ENCODE measurements at places on chromosomes 11 and 22.
A peak's percentile ranks its signal among the peaks of the same experiment; 100 is the strongest.

DNA sequence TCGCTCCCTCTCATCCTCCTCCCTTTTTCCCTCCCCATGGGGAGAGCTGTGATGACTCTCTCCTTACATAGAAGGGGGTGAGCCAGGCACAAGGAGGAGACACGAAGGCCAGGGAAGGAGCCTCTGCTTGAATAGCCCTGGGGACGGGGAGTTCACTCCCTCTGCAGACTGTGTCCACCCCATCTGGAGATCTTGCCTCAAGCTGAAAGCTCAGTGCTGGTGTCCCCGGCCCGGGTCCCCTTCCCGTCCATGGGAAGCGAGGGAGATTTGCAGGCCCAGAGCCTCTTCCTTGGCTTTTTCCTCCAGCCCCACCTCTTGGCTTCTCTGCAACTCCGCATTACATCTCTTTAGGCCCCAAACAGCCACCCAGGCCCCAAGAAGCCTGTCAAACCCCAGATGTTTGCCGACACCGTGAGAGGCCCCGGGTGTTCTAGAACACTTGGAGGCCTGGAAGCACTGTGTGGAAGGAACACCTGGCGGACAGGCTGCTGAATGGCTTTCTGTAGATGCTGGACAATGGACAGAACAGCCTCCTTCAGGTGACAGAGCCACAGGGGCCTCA, 32.3 kb downstream of the LINC01488 start:
- DNase-seq = no peak

DNA sequence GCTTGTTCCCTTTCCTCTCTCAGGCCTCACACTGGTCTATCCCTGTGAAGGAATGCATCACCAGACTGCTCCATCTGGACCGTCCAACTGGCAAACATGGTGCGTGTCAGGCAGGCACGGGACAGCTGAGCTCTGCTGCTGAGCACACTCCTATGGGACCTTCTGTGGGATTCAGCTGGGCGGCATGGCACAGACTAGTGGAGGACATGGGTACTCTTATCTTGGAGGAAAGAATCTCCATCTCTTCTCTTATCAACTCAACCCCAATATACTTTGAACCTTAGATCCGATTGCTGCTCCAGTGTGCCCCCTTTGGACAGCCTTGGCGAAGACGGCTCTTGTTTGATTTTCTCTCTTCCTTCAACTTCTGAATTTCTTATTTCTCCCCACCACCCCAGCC, 593.6 kb downstream of the ETS1 start:
- DNase-seq = no peak

- no peak for DNase-seq
Measured at GRCh38 chr11:82494988-82495432, 238.7 kb downstream of the FAM181B start.

DNA sequence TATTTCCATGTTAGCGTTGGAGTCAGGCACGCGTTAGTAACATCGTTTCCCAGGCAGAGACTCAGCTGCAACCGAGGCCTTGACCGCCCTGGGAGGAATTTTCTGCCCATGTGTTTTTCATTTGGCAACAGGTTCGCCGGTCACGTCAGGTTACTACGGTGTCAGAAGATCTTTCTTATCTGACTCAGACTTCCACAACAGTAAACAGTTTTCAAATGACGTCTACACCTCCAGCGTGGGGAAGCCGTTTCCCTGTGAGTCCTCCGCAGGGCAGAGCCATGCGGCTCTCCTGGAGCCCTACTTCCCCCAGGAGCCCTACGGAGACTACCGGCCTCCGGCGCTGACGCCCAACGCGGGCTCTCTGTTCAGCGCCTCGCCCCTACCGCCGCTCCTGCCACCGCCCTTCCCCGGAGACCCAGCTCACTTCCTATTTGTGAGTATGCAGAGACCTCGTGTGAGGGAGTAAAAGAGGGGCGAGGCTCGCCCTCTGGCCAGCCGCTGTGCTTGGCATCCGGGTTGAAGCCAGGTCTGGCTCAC, 14.3 kb upstream of the POU2AF3 start:
- DNase-seq = no peak

DNA sequence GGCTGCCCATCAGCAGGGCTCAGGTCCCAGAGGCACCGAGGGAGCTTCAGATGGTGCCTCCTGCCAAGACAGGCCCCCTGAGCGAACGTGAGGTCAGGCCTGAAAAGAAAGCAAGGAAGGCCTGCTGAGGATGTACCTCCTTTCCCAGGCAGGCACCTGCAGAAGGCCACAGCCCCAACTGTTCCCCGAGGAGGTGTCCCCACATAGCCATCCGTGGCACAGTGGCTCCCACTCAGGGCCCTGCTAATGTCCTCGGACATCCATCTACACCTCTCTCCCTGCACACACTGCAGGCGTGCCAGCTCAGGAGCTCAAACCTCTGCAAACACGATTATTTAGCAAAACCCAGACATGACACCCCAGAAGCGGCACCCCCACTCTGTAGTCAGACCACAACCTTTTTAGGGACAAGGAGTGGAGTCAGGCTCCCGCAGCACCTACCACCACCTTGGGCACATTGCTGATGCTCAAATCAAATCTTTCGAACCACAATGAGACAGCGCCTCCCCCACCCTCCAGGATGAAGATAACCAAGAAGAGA, 36.9 kb downstream of the SHANK2 start:
- DNase-seq = no peak

DNA sequence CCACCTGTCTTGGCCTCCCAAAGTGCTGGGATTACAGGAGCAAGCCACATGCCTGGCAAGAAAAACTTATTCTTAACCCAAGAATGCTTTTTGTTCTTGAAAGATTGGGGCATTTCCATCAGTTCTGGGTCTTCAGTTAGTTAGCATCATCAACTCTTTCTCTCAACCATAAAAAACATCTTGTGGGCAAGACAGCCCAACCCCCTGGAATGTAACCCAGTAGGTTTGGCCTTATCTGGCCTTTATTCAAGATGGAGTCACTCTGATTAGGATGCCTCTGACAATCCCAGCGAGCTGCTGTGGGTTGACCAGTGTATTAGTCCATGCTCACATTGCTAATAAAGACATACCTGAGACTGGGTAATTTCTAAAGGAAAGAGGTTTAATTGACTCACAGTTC, 9.2 kb upstream of the TPCN2 start:
- DNase-seq = no peak

- DNase-seq = no peak
Measured at GRCh38 chr11:74306435-74307175, 4.8 kb downstream of the P4HA3 start.

GRCh38 chr22:31398231-31398630, 1.2 kb upstream of the DRG1 start:
- DNase-seq = no peak

GRCh38 chr11:72015511-72016061, 16.9 kb downstream of the IL18BP start:
- no peak for DNase-seq

DNA sequence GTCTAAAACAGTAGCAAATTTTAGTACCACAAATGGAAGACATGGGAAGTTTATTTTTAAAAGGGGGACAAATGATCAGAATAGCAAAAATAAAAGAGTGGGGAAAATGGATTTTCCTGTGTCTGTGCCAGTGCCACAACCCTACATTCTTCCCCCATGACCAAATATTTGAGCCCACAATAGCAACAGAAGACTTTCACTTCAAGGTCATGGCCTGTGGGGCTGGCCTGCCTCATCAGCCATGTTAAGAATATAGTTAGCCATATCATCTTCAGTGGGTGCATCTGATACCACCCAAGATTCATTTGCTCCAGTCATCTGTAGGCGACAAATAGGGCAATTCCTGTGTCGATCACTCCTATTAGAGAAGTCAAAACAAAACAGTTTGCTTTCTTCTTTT, 26.3 kb downstream of the RNF141 start:
- DNase-seq = no peak

DNA sequence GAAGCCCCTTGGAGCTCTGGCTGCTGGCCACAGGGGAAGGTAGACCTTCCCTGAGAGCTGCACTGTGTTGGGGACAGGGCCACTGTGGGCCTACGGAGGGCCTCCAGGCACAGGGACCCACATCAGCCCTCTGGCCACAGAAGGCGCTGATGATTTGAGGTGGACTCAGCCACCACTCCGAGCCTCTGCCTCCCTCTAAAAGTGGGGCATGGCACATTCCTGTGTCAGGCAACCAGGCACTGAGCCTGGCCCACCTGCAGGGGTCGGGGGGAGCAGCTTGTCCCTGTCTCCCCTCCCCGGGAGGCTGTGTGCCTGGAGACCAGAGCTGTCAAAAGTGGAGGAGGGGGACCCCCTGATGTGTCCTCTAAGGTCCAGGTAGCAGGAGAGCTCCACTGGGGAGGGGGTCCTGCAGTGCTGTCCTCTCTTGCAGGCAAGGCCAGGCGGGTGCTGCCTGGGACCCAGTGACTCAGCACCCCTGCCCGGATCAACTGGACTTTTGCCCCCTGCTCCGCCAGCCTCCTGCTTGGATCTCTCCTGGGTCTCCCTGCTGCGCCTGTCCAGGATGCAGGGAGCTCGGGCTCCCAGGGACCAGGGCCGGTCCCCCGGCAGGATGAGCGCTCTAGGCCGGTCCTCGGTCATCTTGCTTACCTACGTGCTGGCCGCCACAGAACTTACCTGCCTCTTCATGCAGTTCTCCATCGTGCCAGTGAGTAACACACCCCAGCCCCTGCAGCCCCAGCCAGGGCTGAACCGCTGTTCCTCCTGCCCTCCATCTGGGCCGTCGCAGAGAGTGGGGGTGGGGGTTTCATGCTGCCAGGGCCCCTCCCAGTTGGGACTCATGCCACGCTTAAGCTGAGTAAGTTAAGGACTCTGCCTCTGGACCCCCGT, 17.5 kb upstream of the CDKN1C start:
- DNase-seq = no peak

- DNase-seq = no peak
Measured at GRCh38 chr22:39820256-39820655, 73.3 kb downstream of the ENTHD1 start.

- no peak for DNase-seq
Measured at GRCh38 chr22:22816171-22816514, 71.5 kb upstream of the IGLL5 start.

GRCh38 chr11:112628676-112629075, 332.5 kb upstream of the NCAM1 start:
- no peak for DNase-seq

- no peak for DNase-seq
Measured at GRCh38 chr22:25966448-25966913, 202.8 kb upstream of the SEZ6L start.

GRCh38 chr11:97995874-97996273, 1024.9 kb upstream of the CNTN5 start:
- DNase-seq = no peak

GRCh38 chr11:68579455-68579854, 104.9 kb upstream of the GAL start:
- no peak for DNase-seq

GRCh38 chr11:105000167-105000566, 22.8 kb downstream of the CASP5 start:
- no peak for DNase-seq

GRCh38 chr11:130070109-130070845, 583 bp downstream of the APLP2 start:
- peak; percentile 22 for DNase-seq

GRCh38 chr11:83472806-83473205, 186.6 kb upstream of the CCDC90B start:
- no peak for DNase-seq

GRCh38 chr11:31397239-31397834, 27.7 kb downstream of the DNAJC24 start:
- DNase-seq = no peak

GRCh38 chr11:116376054-116376453, 396.7 kb downstream of the BUD13 start:
- no peak for DNase-seq

GRCh38 chr11:47156333-47156732, 20.3 kb downstream of the ARFGAP2 start:
- no peak for DNase-seq

DNA sequence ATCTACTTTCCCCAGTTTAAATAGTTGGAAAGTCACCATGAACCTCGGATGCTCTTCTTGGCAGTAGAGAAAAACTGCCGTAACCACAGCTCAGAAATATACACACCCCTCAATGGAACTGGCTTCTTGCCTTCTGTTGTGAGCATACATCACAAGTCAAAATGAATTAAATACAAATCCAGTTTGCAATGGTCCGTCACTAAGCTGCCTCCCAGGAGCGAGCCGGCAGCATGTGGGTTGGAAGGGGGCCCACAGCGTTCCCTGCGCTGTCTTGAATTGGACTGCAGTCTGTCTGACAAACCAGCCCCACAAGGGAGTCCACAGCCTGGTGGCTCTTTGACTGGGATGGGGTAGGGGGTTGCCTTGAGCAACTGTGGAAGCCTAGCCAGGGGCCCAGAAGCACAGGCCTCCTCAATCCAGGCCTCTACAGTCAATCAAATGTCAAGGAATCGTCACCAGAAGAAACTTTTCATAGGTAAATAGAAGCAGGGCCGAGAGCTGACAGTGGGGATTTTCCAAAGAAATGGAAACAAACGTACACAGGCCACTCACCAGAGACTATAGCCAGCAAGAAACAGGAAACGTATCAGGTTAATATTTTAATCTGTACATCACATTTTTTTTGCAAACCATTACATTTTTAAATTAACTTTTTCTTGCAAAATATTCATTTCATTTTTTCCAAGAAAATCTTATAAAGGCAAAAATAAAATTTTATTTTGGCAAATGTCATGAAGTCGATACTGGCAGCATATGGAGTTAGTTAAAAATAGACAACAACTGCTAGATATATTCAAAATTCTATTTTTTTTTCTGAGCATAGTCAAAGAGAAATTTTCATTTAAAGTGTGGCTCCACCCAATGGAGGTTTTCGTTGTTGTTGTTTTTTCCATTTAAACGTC, 38.5 kb downstream of the C11orf58 start:
- no peak for DNase-seq

DNA sequence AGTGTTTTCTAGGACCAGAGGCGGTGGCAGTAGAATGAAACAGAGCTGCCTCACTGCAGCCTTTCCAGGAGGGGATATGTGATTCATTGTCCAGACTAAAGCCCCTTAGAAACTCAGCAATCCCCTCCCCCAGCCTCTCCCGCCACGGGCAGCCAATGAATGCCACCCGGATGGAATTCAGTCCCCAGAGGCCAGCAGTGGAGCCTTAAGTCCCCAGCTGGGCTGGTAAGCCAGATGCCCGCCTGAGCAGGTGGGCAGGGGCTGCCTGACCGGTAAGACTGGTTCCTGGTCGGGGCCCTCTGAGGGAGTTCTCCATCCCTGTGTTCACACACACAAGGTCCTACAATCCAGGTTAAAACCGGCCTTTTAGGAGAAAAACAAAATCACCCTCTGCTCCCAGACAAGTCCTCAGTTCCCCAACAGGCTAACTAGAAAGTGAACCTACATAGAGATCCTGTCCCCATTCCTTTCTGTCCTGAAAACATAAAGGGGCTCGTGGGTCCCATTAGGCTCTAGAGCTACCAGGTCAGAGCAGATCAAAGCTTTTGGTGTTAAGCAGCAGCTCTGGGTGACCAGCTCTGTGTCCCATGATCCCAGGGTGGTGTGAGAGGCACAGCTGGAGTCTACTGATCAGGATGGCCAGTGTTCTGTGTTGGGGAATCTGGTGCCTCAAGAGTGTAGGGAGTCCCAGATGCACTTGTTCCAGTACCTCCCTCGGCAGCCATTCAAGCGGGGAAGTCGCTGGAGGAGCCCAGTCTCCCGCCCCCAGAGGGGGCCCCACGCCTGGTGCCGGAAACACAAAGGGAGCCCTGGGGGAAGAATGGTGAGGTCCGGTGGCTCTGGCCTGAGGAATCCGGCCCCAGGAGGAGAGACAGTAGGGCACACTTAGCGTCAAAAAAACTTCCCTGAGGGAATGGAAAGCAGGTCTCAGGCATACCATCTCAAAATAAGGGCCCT, 2.6 kb downstream of the PATZ1 start:
- DNase-seq = no peak

GRCh38 chr11:134737563-134738510, 325.8 kb upstream of the B3GAT1 start:
- DNase-seq = no peak

GRCh38 chr11:1055990-1056771, 18.5 kb upstream of the MUC2 start:
- no peak for DNase-seq

- DNase-seq = peak; percentile 52
Measured at GRCh38 chr11:363948-364761, 5.1 kb upstream of the B4GALNT4 start.

Measured in activated T-cell treated with anti-CD3 and anti-CD28 coated beads for 4 hours (primary cell).